IPS DF 19.7 (cell line): ENCODE measurements at places on chromosomes 12 and 14.

- DNase-seq: no peak
Measured at GRCh38 chr12:124809878-124810277, 53.8 kb downstream of the SCARB1 start.

GRCh38 chr12:12294215-12295005, 27.6 kb upstream of the LRP6 start:
- no peak for DNase-seq

- DNase-seq: no peak
Measured at GRCh38 chr12:92003701-92004100, 141.9 kb downstream of the BTG1 start.

DNA sequence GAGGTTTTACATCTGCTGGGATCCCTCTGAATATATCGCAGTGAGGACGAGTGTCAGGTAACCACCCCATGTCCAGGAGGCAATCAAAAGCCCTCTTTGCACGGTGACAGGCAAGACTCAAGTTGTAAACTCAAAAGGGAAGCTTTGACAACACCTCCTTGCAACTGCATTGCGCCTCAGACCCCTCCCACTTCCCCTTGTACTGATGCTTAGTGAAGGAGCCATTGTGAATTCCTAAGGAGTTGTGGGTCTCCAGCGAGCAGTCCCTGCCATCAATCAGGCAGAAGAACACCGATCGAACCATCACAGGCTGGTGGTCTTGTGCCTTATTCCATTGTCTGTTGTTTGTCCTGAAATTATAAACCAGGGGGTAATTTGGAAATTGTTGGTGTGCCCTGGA, 112.6 kb downstream of the CCDC60 start:
- DNase-seq: no peak

- no peak for DNase-seq
Measured at GRCh38 chr12:38399711-38400206, 83.2 kb downstream of the ALG10B start.

GRCh38 chr12:51293696-51294095, 23.5 kb upstream of the SMAGP start:
- no peak for DNase-seq

- no peak for DNase-seq
Measured at GRCh38 chr14:22667881-22668280, 23.7 kb upstream of the OR6J1 start.

- DNase-seq: no peak
Measured at GRCh38 chr14:71451501-71451900, 480.7 kb upstream of the RGS6 start.

DNA sequence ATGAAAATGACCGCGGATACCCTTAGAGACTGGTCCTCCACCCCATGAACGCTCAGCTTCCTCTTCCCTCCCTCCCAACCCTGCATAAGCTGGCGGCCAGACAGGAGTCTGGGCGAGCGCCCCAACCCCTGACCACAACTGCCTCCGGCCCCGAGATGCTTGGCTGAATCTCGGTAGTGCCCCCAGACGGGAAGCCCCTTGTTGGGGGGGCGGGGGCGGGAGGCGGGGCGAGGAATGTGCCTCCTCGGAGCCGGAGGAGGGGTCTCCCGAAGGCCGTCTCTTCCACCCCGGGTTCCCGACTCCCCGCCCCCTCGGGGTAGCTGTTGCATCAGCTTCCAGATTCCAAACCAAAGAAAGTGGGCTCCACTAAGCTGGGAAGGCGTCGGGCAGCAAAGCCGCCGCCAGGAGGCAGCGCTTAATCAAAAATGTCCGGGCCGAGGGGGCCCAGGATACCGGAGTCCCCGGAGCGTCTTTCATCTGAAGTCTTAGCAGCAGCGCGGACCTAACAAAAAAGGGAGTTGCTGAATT, 7.1 kb upstream of the MRPL52 start:
- peak; percentile 87 for DNase-seq

- DNase-seq: no peak
Measured at GRCh38 chr14:19947413-19948090, 16.8 kb downstream of the OR4K1 start.

DNA sequence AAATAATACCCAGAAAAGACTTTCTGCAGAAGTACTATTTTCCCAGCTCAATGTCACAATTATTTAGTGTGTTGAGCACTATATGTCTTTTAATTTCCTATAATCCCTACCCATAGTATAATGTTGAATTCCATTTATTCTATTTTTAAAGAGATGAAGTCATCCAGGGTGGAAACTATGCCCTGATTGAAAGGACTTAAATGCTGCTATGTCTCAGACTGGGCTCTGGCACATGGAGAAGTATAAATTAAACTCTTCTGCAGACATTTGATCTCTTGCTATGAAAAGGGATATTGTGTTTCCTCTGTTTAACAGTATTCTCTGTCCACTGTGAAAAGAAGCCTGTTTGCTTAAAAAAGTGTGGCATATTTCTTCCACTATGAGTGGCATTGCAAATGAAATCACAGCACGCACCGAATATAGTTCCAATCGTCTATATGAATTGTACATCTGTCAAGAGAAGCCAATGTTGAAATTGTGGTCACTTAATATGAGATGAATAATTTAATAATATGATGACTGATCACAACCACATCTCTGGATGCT, 192.3 kb downstream of the BCAT1 start:
- DNase-seq: no peak

DNA sequence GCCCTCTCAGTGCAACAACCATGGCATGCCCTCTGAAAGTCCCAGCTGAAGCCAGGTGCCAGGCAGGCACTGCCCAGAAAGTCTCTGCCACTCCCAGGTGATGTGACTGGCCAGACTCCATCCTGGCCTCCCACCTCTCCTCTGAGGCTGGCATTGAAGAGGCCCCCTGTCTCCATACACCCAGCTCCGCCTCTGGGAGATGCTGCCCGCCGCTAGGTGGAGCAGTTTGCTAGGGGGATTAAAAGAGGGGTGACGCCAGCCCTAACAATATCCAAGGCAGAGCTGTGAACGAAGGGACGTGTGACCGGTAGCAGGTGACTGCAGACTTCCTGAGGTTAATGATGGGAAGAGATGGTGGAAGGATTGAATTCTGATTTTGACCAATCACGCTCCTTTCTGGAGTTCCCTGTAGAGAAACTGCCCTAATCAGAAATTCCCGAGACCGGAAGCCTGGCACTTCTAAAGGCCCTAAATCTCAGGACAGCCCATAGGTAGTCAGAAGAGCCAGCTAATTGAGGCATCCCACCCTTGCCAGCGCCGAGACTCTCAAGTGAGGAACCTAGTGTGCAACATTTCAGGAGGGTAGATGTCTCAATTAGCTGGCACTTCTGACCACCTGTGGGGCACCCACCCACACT, 8.3 kb upstream of the PLEK2 start:
- DNase-seq: peak; percentile 20
